Stimulated activated CD4-positive, alpha-beta T cell treated with anti-CD3 and anti-CD28 coated beads, Interleukin-12 subunit alpha, Interleukin-12 subunit beta, amount 100 ng/mL, for 4 hours (primary cell): ENCODE measurements at places on chromosomes 3 and 15.

DNA sequence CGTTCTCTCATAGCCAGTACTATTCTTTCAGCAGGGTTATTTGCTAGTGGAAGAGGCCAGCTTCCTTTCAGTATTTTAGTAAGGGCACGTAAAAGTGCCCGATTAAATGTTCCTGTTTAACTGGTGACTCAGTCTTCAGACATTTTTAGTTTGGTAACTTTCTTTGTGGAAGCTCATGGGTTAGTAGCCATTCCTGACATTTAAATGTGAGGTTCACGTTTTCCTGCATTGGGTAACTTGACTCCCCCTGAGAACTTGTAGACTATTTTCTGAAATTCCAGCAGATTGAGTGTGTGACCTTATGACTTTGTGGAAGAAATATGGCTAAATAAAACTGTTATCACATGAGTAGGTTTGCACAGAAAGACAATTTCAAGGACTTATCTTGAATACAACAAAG is 16.9 kb downstream of the ABHD2 start:
- no peak for DNase-seq

DNA sequence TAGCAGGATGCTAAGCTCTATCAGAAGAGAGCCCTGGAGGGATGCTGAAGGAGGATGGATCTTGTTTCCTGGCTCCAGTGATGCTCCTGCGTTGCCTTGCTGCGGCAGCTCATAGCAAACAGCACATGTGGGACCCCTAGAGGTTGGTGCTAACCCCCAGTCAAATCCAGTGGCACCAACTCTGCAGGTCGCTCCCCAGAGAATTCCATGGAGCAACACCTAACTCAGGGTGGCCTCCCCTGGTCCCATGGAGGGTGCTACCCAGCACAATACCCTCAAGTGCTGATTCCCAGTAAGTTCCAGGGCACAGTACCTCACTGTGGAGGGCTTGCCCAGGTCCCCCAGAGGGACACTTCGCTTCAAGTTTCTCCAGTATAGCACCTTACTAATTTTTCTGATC is 231.2 kb downstream of the NEK10 start:
- DNase-seq, result no peak

DNA sequence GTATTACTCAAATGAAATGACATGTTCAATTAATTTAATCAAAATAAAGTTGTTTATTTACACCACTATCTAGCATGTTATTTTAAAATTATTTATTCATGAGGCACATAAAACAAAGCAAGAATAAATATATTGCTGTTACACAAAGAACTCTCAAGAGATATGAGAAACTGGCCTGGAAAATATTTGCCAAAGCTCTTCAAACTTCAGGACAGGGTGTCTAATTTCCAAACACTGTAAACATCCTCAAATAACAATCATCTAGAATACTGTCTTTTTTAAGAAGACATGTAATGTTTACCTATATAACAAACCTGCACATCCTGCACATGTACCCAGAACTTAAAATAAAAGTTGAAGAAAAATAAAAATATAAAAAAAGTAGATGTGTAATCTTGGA is 876.6 kb downstream of the TUSC7 start:
- DNase-seq, result no peak

DNA sequence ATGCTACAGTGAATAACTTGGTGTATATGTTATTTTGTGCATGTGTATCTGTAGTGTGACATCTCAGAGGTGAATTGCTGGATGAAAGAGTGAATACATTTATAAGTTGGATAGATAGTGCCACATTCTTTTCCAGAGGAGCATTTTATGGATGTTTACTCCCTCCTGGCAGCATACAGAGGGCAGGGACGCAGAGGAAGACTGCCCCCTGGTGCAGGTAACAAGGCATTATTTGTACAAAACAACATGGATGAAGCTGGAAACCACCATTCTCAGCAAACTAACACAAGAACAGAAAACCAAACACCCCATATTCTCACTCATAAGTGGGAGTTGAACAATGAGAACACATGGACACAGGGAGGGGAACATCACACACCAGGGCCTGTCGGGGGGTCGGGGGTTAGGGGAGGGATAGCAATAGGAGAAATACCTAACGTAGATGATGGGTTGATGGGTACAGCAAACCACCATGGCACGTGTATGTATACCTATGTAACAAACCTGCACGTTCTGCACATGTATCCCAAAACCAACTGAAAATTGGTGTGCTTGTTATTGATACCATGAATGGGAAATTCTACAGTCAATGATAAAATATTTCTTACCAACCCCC is 57.9 kb upstream of the CTXND1 start:
- no peak for DNase-seq

GRCh38 chr3:185646382-185647133 is 60.5 kb downstream of the SENP2 start:
- DNase-seq, result no peak

DNA sequence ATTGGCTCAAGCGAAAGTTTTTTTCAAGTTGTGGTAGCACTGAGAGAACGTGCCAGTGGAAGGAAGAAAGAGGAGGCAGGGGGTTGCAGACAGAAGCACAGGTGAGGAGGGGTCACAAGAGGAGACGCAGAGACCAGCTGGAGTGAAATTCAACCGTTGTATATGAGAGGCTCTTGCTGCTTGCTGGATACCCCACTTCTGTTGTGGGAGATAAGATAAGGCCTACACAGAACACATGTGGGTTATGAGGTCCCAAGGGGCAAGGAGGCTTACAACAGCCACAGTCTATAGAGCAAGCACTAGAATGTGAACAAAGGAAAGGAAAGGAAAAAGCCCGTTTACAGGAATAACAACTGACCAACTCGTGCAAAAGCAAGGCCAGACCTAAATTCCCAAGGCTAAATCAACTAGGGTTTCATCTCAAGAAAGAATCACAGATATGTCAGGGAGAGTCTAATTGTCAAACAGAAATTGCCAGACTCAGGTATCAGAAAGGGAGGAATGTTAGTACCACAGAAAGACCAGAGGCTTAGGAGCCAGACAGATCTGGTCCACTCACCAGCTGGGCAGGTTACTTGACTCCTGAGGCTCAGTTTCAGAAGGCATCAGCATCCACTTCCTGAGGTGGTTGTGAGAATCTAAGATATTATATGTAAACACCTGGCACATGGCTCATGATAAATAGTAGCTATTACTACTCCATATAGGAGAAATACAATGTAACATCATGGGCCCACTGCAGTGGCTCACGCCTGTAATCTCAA is 60.9 kb downstream of the MSL2 start:
- no peak for DNase-seq

- no peak for DNase-seq
Measured at GRCh38 chr15:89111961-89112340, 23.7 kb downstream of the ABHD2 start.

GRCh38 chr3:101998256-101998926 is 149.1 kb downstream of the NFKBIZ start:
- no peak for DNase-seq

DNA sequence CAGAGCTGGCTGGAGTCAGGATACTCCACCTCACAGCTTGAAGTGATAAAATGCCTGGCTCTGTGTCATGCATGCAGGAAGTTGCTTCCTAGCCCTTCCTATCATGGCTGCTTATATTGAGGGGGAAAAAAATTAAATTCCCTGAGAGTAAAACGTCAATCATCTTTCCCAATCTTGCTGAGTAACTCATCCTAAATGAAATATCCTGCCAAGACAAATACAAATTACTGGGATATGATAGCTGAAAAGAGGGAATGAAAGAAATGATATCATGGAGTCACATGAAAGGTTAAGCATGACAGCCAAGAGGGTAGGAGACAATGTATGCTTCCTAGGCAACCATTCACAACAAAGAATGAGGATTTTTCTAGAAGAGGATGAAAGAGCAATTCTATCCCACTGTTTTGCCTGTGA is 110.6 kb downstream of the ABI3BP start:
- no peak for DNase-seq

DNA sequence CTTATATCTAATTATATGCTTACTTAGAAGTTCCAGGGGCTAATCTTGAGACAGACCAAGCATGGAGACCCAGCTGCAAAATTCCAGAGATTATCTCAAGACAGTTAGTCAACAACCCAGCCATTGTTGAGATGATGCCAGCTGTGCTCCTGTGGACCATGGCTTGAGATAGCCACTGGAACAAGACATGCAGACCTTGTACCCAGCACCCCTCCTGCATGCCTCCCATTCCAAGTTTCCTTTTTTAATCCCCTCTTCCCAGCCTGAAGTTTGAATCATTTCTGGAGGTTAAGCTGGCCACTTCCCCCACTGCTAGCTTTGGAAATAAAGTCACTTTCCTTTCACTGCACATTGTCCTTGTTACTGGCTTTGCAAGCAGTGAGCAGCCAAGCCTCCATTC is 53.8 kb downstream of the IMPG2 start:
- DNase-seq, result no peak

DNA sequence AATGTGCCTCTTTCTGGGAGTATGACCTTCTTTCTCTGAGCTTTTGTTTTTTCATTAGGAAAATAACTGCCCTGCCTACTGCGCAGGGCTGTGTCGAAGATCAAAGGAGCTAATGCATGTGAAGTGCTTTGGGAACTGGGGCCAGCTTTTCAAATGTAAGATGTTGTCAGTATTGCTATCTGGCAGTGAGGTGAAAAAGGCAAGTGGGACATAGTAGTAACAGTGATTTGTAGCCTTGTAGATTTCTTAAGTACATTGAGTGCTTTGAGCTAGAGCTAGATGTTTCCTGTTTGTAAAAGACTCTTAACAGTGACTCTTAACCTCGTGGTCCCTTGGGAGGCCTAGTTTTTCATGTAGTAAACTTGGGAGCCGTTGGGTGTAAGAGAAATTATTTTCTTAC is 126.5 kb downstream of the ECT2 start:
- DNase-seq, result no peak

DNA sequence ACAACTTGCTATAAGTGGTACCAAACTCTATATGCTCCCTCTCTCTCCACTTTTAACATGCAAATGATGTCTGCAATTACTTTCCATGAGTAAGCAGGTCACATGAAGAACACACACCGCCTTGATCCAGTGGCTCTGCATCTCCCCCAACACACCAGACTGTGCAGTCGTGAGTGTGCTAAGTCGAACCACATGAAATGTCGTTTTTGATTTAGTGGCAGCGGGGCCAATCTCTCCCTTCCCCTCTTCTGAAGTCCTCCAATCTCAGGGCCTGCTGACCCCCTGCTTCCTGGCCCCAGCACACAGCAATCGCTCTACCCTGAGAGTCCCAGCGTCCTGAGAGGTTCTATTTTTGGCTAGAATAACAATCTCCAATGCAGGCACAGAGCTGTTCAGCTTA is 312.5 kb downstream of the SHQ1 start:
- DNase-seq, result no peak

GRCh38 chr15:56207711-56208110 is 36.0 kb downstream of the RFX7 start:
- no peak for DNase-seq

DNA sequence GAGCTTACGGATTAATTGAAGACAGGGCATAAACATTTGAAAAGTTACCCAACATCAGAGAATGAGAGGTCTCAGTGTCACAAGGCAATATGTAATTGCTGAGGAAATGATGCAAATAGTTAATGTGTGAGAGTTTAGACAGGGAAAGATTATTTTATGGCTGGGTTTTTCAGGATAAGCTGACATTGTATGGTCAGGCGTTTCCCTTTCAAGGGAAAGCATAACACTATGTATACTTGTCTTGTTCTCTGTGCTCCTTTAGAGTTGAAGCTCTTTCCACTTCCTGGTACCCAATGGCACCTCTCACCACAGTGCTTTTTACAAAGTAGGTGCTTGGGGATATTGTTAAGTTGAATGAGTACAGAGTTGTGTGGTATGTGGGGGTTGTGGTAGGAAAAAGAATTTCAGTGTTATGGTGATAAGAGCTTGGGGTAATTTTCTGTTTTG is 19.9 kb downstream of the IQGAP1 start:
- DNase-seq, result no peak

- no peak for DNase-seq
Measured at GRCh38 chr15:47503876-47504275, 213.4 kb upstream of the SEMA6D start.

- no peak for DNase-seq
Measured at GRCh38 chr3:50237133-50237651, 1.2 kb downstream of the GNAI2 start.

- peak; percentile 51 for DNase-seq
Measured at GRCh38 chr3:71582036-71582611, 1.4 kb downstream of the FOXP1 start.

GRCh38 chr3:127671523-127672428 is 976 bp upstream of the ABTB1 start:
- DNase-seq, result peak; percentile 24

DNA sequence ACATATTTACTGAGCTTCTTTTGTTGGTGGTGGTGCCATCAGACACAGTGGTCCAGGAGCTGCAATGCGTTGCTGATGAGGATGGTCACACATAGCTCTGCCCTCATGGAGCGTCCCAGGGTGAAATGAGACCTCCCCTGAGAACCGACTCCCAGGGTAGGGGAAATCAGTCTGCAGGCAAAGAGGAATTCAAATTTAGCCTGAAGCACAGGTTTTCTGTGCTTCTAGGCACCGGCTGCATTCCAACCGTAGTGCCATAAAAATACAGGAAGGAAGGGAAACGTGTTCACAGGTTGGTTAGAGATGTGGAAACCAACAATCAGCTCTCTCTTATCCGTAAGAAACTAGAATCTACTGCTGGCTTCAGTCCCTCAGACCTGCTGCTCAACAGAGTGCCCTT is 19.2 kb downstream of the SMAD3 start:
- DNase-seq, result no peak
